Natural killer cell (primary cell): ENCODE measurements at places on chromosomes 7 and 10.

GRCh38 chr7:35256256-35257175, 2.6 kb upstream of the TBX20 start:
- no peak for DNase-seq

- no peak for DNase-seq
Measured at GRCh38 chr7:41942468-41943093, 239.7 kb upstream of the INHBA start.

DNA sequence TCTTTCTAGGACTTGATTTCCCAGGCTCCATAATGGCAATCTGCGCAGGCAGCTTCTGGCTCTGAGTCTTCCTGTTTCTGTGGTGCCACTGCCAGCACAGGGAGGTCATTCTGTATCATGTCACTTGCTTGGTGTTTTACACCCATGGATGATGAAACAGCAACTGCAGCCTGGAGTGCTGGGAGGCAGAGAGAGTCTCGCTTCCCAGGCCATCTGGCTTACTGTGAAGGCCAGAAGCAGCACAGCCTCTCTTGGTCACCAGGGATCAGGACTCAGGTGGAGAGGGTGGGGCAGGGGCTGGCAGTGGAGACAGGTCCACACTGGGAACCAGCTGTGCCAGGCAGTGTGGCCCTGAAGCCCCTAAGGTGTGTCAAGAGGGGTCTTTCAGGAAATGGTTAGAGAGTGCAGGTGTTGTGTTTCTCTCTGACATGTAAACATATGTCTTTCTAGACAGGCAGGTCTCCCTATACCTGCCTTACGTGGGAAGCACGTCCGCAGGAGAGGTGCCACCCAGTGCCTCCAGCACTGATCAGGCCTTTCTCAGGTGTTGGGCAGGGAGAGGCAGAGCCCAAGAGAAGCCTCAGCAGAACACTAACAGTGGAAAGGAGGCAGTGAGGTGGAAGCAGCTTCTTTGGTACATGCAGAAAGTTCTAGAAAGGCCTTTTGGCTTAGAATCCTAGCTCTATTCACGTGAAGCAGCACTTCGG, 71.4 kb downstream of the INSIG1 start:
- no peak for DNase-seq

DNA sequence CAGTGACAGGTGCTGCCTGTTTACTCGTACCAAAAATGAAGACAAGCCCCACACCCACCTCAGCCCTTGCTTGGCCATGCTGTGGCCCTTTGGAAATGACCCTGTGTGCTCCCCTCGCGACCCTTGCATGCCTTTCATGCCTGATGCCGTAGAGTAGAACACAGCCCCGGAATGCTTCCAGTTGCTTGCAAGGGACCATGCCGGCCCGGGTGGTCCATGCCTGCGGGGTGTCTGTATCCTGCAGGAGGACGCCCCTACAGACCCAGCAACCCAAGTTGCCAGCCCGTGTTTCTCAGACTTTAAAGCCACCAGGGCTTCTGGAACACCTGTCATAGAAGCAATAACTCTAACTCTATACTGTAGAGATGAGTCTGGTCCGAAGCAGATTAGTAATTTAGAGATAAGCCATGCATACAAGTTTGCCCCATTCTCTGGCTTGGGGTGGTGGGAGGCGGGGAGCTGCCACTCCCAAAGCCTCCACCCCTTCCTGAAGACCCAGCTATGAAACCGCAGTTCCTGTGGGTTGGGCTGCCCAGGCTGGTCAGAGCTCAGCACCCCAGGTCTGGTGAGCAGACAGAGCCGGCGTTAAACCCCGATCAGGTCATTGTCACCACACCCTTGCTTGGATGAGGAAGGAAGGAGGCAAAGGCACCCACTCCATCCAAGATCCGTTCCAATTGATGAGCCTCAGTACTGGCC, 143.5 kb downstream of the ADCY1 start:
- no peak for DNase-seq

GRCh38 chr7:140197218-140197890, 20.6 kb upstream of the KDM7A start:
- no peak for DNase-seq

DNA sequence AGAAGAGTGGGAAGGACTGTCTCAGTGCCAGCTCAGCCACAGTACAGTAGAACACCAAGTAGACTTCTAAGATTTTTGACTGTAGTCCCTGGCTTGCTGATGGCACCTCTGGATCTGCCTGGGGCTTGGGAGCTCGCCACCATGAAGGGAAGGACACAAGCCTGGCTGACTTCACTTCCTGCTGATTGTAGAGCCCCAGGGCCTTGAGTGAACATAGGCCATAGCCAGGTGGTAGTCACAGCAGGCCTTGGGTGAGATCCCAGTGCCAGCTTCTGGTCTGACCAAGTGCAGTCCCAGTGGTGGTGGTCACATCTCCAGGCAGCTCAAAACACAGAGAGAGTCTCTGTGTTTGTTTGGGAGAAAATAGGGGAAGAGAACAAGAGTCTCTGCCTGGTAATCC, 57.6 kb upstream of the HBP1 start:
- DNase-seq: no peak

DNA sequence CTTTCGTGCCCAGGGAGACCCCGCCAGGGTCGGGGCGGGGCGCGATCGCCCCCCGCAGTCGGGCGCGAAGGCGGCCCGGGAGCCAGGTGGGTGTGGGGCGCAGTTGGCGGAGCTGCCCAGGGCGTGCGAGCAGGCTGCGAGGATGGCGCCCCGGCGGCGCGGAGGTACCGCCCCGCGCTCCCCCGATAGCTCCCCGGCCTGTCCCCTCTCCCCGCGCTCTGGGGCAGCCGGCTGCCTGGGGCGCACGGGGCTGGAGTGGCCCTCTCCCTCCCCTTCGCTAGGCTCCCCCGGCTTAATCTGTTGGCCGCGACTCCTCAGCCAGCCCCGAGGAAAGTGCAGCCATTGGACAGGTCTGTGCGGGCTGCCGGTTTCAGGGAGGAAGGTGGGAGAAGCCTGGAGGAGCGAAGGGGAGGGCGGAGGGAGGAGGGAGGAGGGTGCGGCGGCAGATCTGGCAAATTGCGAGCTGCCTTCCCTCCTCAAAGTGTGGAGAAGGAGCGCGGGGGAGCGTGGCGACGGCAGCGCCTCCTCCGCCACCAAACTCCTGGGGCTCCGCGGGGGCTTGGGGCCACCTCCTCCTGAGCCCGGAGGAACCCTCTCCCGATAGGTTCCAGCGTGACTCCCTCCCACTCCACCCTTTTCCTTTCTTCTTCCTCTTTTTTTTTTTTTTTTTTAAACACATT, 361 bp upstream of the PLXDC2 start:
- peak; percentile 24 for DNase-seq

GRCh38 chr10:7205656-7206055, 205.2 kb downstream of the SFMBT2 start:
- DNase-seq: no peak

GRCh38 chr7:139909379-139910050, 80.5 kb downstream of the TBXAS1 start:
- DNase-seq: no peak

- DNase-seq: no peak
Measured at GRCh38 chr10:49783645-49784044, 21.5 kb upstream of the OGDHL start.

- no peak for DNase-seq
Measured at GRCh38 chr10:88800152-88801125, 2.1 kb upstream of the LIPM start.

DNA sequence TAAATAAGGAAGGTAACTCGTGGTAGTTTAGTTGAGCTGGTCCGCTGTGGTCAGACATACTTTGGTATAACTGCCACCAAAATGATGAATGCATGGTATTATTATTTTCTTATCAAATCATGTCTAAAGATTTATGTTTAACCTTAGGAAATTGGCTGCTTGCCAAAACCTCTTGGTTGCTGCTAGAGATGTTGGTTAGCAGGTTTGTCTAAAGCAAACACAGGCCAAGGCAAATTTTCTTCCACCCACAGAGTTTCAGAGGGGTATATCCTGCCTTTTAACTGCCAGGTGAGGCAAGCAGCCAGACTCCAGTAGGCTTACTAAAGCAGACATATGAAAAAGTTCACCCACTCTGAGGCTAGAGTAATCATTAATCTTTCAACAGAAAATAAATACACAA, 101.4 kb downstream of the SEMA3E start:
- DNase-seq: no peak

GRCh38 chr10:84004221-84004620, 135.1 kb upstream of the GHITM start:
- no peak for DNase-seq

- peak; percentile 12 for DNase-seq
Measured at GRCh38 chr10:120691625-120692024, 159.5 kb upstream of the WDR11 start.

GRCh38 chr7:37481154-37481553, 32.5 kb upstream of the ELMO1 start:
- no peak for DNase-seq

DNA sequence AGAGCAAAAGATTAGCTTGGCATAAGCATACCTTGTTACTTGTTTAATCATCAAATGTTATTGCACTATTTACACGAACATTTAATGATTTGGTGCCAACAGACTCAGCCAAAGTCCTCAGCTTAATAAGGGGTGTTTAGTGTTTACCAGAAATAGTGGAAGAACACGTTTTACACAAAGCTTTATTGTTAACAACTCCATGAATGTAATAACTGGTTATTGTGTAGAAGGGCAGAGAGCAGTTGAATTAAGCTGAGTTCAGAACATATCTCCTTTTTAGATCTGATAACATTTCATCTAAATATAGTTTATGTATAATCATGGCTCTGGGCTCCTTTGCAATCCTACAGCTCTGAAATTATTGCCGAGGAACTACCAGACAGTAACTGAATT, 99.1 kb downstream of the CABCOCO1 start:
- DNase-seq: no peak

GRCh38 chr7:29102558-29103151, 43.7 kb downstream of the CPVL start:
- peak; percentile 40 for DNase-seq

DNA sequence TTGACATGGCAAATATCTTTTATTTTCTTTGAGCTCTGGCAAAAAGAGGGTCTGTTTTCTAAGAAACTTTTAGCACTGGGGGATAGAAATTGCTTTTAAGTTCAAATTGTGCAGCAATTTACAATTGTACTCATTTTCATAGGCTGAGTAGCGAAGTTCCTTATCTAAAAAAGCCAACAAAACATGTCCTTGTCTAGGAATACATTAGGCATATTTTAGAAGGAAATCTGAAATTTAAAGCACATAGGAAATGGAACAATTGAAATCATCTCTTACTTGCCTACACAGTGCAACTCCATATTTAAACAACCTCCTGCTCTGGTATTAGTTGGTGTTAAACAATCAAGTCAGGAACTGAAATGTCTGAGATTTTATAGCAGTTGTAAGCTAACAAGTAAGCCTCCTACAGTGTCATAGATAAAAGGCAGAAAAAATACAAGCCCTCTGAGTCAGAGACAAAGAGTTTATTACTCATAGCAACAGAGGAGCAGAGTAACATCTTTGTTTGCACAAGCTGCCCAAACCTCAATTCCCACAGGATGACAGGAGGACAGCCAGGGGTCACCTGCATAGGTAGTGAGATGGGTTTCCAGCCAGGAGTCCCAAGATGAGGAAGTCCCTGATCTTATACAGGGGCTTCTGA, 280.2 kb upstream of the HGF start:
- DNase-seq: no peak

DNA sequence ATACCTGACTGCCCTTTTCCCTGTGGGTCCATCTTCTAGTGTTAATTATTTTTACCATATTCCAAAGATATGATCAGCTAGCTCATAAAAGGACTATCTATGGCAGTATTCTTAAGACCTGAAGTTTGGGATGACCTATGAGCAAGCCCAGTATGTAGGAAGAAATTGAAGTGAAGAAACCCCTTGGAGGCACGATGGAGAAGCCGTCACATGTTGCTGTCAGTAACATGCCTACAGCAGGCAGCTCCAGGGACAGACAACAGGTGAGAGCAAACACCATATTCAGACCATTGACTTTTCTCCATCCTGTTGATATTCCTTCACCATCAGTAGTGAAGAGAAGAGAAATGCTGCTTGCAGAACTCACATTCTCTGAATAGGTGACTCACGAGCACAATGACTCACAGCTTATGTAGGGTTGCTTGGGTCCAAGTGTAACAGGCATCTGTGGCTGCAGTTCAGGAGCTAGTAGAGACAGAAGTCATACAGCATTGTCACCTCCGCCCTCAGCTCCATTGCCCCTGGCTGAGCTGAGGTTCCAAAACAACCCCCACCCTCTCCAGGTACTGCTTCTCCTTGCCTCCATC, 8.4 kb upstream of the LYZL2 start:
- no peak for DNase-seq

DNA sequence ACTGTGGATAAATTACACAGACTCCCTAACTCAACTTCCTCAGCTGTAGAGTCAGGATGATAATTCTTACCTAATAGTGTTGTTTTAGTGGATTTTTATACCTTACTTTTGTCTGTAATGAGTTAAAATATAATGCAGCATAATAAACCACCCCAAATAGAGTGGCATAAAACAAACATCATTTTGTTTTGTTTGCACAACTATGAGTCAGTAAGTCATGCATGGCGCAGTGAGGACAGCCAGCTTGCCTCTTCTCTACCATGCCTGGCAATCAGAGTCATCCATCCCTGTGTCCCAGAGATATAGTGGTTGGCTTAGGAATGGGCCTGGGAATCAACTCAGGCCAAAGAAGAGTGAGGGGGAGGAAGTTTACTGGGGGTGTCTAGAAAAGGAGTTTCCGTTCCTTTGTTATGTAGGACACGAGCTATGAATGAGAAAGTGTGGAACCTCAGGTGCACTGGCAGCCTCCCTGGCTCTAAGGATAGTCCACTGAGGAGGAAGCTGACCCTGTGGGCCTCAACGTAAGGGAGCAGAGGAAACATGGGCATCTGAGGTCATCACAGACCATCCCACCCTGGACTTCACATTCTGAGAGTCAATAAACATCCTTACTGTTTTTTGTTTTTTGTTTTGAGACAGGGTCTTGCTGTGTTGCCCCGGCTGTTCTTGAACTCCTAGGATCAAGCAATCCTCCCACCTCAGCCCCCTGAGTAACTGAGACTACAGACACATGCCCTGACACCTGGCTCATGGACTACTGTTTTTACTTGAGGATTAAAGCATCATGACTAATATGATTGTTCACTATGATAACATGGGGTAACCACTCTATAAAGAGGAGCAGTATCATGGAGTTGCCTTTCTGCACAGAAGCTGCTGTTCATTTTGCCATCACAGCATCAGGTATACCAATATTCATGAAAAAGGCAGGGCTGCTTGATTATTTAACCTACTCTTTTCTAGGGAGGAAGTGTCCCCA, 21.0 kb upstream of the GRB10 start:
- DNase-seq: no peak
